ENCODE measurements at places on chromosomes 3 and 15. TPM values are rescaled to one million over a fixed set of nuclear protein-coding genes. Genes with fewer than 3 reads are reported as not detected.

GRCh38 chr15:57572468-57572867 lies 19.2 kb upstream of the MYZAP start:
- DNase-seq = no peak

TTLL13 gene
- total RNA-seq = not detected

DNA sequence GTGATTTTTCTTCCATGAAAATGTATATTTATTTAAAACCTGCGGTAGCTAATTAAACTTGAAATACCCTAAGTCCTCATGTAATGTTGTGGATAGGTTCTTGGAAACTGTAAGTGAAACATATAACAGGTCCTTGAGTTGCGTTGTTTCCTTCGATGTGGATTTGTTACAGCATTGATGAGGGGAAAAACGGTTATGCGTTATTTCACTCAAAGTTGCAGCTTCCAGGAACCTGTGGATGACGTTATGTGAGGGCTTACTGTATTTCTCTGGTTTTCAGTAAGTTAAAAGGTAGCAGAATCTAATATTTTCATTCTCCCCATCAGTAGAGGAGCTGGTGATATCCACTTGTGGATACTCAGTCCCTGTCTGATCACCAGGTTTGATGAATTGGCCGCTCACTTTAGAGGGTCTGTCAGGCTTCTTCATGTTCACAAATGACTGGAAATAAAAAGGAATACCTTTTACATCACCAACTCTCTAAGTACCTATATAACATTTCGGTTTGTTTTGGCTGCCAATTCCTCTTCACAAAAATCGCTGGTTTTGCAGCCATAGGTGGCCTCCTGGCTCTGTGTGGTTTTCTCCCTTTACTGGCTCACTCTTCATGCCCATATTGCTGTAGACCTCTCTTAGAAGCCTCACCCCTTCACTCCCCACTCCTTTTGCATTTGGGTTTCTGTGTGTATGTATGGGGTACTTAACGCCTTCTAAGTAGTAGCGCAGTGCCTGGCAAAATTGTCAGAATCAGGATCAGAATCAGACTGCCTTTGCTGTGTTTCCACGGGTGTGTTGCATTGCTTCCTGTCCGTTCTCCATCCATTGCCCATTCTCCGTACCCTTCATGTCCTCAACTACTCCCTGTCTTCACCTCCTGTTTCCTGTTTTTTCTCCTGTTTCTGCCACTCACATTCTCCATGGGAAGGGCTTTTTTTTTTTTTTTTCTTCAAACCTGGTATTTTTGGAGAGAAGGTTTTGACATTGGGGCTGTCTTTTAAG lies 112.6 kb downstream of the FNDC3B start:
- no peak for DNase-seq

- no peak for DNase-seq
Observed at GRCh38 chr3:195282961-195283360, 12.0 kb upstream of the XXYLT1 start.

OXTR gene
- 0.30 TPM for total RNA-seq

DNA sequence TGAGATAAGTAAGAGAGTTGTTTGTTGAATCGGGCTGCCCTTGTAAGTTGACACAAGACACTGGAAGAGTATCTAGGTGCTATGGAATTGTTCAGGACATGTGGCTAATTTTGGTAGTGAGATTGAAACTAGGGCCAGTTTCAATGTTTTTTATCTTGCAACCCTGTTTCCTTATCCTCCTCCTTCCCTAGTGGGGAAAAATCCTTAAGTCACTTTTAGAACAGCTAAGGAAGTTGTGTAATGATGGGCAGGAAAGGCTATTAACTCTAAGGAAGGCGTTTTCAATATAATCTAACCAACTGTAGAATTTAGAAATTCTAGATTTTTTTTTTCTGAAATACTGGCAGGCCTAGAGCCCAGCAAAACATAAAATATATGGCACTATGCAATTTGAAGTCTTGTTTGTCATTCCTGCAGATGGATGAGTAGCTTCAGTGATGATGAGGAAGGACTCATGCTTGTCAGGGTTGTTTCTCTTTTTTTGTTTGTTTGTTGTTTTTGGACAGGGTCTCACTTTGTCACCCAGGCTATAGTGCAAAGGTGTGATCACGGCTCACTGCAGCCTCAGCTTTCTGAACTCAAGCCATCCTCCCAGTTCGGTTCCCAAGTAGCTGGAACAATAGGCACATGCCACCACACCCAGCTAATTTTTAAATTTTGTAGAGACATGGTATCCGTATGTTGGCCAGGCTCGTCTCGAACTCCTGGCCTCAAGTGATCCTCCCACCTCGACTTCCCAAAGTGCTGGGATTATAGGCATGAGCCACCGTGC lies 27.6 kb upstream of the ADAMTS9 start:
- no peak for DNase-seq

DNA sequence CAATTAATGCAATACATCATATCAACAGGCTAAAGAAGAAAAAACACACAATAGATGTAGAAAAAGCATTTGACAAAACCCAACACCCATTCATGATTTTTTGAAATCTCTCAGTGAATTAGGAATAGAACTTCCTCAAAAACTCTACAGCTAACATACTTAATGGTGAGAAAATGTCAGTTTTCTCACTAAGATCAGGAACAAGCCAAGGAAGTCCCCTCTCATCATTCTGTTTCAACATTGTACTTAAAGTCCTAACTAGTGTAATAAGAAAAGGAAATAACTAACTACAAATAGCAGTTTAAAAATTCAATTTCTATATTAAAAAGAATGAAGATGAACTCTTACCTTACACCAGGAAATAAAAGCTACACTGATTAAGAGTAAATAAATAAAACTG lies 77.8 kb downstream of the DCLK3 start:
- no peak for DNase-seq
